ENCODE measurements at places on chromosomes 16 and 17.
A peak's percentile ranks its signal among the peaks of the same experiment; 100 is the strongest.

- DNase-seq = peak; percentile 69
Measured at GRCh38 chr17:57577751-57578607, 167.1 kb downstream of the CCDC182 start.

GRCh38 chr17:39393736-39394135, 7.7 kb downstream of the FBXL20 start:
- DNase-seq = no peak

DNA sequence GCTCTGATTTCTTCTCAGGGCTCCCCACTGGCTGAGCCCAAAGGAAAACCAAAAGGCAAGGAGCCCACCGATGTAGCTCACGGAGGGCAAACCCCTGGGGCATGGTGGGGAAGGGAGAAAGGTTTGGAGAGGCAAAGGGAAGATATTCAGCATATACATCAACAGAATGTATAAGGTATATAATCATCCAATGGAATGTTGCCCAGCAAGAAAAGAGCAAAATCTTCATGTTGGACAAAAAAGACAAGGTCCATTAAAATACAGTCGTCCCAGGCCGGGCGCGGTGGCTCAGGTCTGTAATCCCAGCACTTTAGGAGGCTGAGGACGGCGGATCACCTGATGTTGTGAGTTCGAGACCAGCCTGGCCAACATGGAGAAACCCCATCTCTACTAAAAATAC, 1.6 kb downstream of the CPPED1 start:
- DNase-seq = no peak

DNA sequence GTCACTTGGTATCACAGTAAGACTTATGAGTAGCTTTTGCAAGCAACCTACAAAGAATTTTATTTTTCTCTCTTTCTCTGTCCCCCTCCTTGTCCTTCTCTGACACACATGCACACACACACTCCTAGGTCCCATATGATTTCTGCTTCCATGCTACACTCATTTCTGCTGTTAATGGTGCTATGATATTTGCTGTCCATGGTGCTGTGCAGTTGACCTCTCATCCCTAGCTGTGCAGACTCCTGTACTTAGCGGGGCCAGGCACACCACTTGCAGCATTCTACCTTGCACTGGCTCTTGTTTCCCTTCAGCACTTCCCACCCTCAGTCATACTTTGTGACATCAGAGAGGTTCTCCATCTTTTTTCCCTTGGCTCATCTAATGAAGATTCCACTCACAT, 158.9 kb upstream of the CNTNAP4 start:
- no peak for DNase-seq

- no peak for DNase-seq
Measured at GRCh38 chr17:58529275-58529674, 14.8 kb upstream of the MTMR4 start.

GRCh38 chr17:8119581-8120519, 1.5 kb upstream of the ALOXE3 start:
- peak; percentile 90 for DNase-seq

DNA sequence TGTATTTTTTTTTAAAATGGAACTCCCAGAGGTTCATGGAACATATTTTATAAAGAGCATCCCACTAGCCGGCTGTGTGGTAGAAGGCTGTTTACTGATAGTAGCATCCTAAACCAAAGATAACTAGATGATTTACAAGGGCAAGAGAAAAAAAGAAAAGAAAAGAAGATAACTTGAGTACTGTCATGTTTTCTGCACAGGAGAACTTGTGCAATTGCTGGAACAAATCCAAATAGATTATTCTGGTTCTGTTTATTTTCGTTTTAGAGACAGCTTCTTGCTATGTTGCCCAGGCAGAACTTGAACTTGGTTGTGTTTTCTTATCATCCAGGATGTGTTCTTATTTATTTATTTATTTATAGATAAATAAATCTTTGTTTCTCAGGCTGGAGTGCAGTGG, 20.9 kb upstream of the PPM1D start:
- DNase-seq = peak; percentile 56

DNA sequence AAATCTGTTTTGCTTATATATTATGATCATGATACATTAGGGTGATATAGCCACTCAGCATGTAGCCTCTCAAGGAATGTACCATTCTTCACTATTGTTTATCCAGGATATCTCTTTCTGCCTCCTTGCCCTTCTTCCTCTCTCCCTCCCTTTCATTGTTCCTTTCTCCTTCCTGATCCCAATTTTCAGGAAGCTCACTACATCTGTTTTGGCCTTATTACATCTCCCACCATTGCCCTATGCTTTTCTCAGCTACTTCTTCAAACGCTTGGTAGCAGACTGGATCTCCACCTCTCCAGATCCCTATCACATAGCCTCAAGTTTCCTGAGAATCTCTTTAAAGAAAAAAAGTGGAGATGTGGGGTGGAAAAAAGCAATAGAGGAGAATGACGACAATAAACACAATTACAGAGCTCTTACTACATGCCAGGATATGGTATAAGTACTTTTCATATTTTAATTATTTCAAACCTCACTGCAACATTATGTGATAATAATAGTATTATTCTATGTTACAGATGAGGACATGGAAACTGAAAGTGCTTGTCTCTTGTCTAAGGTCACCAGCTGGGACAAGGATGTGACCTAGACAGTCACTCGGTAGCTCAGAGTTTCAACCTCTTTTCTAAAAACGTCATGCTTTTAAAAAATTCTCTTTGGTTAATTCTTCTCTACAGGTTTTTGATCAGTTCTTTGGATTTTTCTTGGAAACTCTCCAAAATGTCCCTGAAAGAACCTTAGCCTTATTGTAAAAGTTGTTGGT, 959.1 kb downstream of the CDH11 start:
- no peak for DNase-seq

DNA sequence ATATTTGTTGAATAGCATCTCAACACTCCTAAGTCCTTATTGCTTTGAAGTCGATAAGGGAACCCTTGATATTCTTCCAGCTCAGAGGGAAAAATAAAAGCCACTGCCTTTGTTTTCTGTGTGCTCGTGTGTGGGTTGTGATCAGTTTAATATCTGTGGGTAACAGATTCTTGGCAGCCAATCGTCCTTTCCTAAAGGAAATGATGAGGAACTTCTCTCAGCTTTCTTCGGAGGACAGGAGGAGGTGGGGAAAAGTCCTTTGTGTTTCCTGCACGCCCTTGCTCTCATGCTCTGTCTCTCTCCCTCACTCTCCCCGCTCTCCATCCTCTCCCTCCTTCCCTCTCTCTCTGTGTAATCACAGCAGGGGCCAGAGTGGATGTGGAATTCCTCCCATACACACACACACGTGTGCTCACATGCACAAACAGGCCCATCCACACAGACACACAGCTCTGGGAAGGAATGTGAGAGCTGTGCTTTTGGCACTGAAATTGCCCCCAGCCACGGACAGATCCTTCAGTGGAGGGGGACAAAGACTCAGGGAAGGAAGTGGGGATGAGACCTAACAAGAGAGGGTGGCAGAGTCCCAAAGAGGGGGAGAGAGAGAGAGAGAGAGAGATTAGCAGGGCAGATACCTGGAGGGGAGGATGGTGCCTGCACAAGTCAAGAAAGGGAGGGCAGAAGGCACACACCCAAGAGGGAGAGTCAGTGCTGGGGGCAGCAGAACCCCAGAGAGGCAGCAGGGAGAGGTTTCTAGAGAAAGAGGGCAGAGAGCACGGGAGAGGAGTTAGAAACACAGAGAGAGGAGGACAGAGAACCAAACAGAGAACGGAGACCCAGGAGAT, 83.5 kb upstream of the PLCG2 start:
- DNase-seq = no peak

DNA sequence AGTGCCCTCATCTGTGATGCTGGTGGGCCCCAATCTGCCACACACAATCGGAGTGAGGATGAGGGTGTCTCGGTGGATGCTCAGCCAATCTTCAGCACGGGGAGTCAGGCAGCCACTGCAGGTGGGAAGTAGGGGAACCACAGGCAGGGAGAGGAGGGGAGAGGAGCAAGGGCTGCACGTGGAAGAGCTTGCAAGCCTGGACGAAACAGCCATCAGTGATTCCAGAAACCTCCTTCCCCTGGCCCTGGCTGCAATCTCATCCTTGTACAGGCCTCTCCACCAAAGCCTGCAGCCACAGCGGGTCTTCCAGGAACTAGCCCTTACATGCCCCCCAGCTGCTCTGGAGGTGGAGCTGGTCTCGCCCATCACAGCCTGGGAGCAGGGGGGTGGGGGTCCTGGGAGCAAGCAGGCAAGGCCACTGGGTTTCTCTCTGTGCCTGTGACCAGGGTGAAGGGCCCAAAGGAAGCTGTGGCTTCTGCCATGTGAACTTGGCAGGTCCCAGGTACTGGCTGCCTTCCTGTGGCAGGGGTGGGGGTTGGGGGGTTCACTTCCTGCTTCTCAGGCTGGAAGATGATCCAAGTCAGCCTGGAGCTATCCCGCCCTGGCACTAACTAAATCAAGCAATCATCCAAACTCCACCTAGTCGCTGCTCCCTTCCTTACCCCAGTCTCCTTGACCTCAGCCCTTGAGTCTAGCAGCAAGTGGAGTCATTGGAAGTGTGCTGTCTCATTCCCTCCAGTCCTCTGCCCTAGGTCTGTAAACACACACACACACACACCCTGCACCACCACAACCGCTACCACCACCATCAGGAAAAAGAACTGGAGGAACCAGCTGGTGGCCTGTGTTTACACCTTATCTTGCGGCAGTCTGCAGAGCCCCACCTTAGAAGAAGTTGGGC, 29.4 kb upstream of the MLKL start:
- no peak for DNase-seq

GRCh38 chr17:79042421-79043190, 18.6 kb downstream of the C1QTNF1 start:
- DNase-seq = peak; percentile 56

DNA sequence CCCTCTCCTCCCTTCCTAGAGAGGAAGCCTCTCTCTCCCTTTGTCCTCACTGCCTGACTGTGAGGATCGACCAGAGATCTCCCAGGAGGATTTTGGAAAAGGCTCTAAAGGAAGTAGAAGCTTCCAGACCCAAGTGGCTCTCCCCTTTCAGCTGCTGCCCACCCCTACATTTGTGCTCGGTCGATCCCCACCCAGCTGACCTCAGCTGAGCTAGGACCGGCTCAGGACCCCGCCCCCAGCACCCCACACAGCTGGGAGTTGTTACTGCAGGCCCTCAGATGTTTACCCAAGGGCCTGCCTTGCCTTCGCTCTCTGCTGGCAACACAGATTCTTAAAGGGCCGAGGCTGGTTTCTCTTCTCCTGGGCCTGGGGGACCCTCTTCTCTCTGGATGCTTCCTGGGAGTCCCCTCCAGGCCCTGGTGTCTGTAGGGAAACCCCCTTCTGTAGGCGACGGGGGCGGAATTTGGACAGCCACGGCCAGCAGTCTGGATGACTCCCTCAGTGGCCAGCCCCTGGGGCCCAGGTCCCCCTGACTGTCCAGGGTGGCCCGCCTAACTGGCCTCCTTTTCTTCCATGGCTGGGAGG, 26.9 kb upstream of the TIMP2 start:
- no peak for DNase-seq

GRCh38 chr16:82955741-82956348, 329.1 kb downstream of the CDH13 start:
- DNase-seq = no peak

DNA sequence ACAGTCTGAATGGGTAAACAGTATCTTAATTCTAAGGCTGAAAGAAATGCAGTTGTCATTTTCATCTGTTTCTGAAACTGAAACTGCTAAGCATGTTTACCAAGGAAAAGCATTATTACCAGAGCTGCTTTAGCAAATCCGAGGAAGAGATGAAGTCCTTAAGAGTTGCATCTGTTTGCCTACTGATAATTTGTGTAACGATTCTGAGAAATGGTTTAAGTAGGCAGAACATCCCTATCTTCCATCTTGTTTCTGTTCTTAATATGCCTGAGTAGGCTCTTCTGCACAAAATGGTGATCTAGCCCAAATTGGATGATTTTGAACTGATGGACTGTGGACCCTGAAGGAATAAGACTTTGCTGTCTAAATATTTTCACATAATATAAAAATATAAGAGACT, 34.9 kb downstream of the NUP93 start:
- no peak for DNase-seq

DNA sequence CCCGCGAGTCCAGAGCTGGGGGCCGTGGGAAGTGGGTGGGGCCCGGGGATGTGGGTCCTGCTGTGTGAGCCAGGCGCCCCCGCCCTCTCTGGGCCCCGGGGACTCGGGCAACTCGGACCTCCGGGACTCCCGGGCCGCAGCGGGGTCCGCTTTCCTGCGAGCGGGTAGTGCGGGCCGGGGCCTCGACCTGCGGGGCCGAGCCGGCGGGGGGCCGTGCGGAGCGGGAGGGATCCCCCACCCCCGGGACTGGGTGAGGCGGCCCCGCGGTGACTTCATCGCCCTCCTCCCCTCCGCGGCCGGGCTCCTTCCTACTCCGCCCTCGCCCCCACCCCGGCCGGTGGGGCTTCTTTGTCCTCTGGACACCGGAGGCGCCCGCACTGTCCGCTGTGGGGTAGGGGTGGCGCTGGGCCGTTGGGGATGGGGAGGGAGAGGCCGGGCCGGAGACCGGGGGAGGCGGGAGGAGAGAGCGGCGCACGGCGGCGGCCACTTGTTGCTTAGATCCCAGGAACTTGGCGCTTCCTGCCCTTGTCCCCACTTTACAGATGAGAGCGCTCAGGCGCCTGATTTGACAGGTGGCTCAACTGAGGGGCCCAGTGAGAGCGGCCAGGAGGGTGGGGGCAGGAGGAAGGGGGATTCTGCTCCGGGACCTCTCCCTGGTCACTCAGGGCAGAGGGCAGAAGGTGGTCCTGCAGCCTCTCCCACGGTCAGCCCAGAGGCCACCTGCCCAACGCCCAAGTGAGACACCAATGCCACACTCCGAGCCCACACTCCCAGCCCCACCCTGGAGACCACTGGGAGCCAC, 874 bp downstream of the CMTM3 start:
- peak; percentile 26 for DNase-seq

GRCh38 chr16:70151391-70151790, 22.2 kb upstream of the CLEC18C start:
- DNase-seq = no peak

DNA sequence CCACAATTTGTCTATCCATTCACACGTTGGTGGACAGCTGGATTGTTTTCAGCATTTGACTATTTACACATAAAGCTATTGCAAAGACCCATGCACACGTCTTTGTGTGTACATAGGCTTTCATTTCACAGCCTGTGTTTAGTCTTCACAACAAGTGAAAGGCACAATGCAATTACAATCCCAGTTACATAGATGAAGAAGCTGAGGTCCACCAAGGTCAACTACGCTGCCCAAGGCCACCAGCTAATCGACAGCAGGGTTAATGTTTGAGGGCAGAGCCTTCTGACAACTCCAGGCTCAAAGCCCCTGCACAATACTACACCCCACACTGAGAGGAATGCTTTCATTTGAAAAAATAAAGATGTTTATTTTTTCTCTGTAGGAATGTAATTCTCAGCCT, 93.6 kb upstream of the CDH13 start:
- no peak for DNase-seq

GRCh38 chr17:57357392-57357784, 101.1 kb downstream of the MSI2 start:
- no peak for DNase-seq

- DNase-seq = no peak
Measured at GRCh38 chr17:50774225-50774803, 7.0 kb upstream of the ANKRD40CL start.

GRCh38 chr16:48158296-48158695, 2.5 kb upstream of the ABCC12 start:
- DNase-seq = no peak
